Peyer's patch (tissue), 4 donors: ENCODE measurements at places on chromosomes 2 and 18. TPM values are rescaled to one million over a fixed set of nuclear protein-coding genes. Genes with fewer than 3 reads are reported as not detected.

- DNase-seq, result no peak
These were observed 120.9 kb upstream of the TTN start for GRCh38 chr2:178928077-178928476.

DNA sequence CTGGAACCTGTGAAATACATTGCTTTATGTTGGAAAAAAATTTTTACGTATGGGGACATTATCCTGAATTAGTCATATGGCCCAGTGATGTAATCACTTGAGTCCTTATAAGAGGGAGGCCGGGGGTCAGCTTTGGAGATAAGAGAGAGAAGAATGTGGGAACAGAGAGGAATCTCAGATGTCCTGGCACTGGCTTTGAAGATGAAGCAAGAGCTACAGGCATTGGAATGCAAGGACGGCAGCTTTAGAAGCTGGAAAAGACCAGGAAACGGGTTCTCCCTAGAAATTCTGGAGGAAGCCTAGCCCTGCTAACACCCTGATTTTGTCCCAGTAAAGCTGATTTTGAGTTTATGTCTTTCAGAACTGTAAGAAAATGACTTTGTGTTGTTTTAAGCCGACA lies 1129.9 kb upstream of the GYPC start:
- DNase-seq, result no peak

DNA sequence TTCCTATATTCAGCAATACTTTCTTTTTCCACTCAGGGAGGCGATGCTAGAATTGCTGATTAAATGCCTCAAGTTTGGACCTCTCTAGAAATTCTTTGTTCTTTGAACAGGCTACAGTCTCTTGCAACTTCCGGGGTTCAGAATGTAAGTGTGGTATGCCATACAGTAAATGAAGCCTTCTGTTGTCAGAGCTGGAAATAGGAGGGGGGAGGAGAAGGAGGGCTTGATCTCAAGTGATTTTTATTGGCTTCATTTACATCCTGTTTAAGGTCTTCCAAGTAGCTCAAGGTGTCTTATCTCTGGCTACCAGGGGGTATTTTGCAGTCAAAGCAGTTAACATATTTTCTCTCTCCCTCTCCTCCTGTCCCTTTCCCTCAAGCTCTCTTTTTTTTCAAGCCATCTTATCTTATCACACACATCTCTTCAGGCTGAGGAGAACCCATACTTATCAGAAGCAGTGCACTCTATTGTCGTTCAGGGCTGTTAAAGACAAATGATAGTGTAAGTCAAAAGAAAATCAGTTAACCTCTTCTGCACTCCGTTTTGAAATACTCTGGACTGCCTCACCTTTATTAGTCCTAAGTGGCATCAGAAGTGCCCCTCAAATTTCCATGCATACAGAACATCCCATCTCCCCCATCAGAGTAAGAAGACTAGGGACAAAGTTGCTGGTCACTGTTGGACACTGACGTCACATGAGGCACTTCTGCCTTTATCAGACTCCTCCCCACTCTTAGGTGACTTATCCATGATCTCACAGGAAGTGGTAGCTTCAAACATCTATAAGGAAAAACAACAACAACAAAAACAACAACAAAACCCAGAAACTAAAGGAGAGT lies 112.2 kb downstream of the ZNF521 start:
- DNase-seq, result no peak

DNA sequence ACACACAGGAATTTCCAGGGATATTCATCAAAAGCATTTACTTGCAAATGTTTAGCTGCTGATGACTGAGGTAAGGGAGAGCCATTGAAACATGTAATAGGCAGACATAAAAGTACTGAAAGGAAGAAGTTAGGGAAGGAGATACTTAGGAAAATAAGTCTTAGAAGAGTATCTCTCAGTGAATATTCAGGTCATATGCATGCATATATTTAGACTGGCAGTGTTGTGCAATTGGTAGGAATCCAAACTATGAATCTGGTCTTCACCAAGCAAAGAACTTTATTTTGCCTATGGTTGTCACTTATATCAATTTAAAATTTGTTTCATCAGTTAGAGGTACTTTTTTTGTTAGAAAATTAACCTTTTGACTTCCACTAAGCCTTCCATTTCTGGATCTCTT lies 1490.7 kb downstream of the SUCLG1 start:
- no peak for DNase-seq

DNA sequence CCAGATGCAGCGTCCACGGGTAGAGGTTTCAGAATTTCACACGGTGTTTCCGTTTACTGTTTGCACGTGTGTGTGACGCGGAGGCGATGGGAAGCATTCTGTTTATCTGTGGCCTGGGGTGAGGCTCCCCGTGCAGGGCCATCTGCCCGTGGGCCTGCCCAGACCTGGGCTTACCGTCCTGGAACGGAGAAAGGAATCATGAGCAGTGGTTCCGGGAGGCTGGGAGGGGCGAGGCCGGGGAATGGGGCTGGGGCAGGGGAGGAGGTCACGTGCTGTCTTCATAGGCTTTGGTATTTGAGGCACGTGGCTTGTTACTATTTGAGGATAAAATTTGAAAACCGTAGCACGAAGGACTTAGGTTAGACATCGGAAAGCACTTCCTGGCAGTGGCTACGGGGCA lies 77.9 kb downstream of the RTP5 start:
- no peak for DNase-seq

ERICH2 gene
- total RNA-seq, result not detected

OTOS gene
- not detected for total RNA-seq
